Activated T-cell treated with anti-CD3 and anti-CD28 coated beads, Interleukin-2, amount 50 U/mL, for 48 hours (primary cell): ENCODE measurements at places on chromosomes 4 and X.

- no peak for DNase-seq
These were observed 290.1 kb upstream of the BMP3 start for GRCh38 chr4:80740375-80740774.

DNA sequence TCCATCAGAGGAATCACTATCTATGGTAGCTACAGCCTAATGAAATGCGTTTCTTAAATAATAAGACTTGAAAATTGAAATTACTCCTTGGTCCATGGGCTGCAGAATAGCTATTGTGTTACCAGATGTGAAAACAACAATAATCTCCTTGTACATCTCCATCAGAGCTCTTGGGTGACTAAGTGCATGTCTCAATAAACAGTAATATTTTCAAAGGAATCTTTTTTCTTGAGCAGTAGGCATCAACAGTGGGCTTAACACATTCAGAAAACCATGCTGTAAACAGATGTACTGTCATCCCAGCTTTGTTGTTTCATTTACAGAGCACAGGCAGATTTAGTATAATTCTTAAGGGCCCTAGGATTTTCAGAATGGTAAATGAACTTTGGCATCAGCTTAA lies 67.3 kb downstream of the GLUD2 start:
- no peak for DNase-seq

- DNase-seq = no peak
These were observed 214.0 kb upstream of the NHS start for GRCh38 chrX:17160975-17161374.

DNA sequence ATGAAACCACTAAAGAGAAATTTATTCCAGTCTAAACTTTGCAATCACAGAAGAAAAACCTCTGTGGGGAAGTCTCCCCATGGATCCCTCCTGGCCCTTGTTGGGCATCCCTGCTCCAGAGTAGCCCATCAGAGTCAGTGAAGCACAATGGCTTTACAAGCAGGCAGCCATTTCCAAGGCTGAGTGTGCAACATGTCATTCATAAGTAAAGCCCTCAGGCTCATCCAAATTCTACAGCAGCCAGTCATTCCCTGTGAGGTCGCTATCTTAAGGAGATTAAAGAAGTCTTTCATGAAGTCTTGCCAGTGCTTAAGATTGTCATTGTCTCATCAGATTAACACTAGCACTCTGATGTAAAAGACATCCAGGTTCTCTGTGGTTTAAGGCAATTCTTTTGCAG lies 17.0 kb upstream of the MAPK10 start:
- DNase-seq = no peak
